SW480 (cell line): ENCODE measurements at places on chromosomes 2 and 18.

- DNase-seq, result no peak
These were observed 133.9 kb downstream of the ZNF532 start for GRCh38 chr18:58998401-58999203.

GRCh38 chr18:79321625-79322405 lies 73.9 kb upstream of the NFATC1 start:
- no peak for DNase-seq

DNA sequence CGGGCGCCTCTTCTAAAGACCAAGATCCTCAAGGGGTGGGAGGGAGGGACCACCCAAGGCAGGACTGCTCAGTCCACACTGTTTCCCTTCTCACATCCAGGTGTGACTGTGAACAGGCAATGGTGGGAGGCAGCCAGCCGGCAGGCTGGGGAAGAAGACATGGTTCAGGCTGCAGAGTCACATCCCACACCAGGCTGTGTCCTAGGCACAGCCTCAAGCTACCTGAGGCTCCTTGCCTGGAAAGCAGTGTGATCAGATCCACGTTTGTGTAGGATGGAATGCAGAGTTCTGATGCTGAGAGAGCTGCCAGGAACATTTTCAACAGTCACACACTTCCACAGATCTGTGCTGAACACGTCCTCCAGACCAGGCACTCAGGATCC lies 16.4 kb downstream of the SLC66A2 start:
- DNase-seq, result no peak

DNA sequence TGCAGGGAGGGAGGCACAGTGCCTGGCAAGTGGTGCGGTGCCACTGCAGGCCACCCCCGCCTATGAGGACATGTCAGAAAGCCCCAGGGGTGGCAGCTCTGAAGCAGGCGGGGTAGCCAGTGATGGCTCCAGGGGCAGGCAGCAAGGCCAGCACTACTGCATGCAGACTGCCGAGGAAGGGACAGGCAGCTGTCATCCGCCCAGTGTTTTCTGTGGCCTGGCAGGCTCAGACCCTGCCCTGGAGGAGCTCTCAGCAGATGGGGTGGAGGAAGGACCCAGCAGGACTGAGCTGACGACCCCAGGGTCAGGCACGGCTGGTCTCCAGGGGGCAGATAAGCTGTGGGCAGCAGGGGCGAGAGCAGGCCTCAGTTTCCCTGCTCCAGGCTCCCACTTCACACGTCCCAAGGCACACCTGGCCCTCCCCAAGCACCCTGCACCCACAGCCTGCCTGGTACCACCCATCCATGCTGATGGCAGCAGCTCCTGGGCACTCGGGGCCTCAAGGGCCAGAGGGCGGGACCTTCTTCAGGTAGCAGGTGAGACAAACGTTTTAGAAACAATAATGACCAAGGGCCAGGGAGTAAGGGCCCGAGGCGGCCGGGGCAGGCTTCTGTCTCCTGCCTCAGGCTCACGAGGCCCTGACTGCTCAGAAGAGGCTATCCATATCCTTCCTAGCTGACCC lies 48.5 kb downstream of the HS6ST1 start:
- DNase-seq, result no peak

DNA sequence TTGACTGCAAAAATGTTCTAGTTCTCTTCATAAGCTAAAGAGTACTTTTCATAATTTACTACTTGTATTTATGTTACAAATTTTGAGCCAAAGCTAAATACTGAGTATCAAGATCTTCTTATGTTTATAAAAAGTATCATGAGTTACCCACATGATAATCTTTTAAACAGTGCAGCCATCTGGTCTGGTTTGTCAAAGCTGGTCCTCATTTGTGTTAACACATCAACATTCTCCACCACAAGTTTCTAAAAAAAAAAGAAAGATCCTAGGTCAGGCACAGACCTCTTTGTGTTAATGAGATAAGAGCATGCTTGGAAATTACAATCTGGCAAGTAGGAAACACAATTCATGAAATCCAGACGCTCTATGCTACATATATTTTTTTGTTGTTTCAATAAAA lies 75.5 kb upstream of the FRZB start:
- DNase-seq, result no peak

GRCh38 chr2:136130511-136130910 lies 12.6 kb upstream of the CXCR4 start:
- DNase-seq, result no peak

DNA sequence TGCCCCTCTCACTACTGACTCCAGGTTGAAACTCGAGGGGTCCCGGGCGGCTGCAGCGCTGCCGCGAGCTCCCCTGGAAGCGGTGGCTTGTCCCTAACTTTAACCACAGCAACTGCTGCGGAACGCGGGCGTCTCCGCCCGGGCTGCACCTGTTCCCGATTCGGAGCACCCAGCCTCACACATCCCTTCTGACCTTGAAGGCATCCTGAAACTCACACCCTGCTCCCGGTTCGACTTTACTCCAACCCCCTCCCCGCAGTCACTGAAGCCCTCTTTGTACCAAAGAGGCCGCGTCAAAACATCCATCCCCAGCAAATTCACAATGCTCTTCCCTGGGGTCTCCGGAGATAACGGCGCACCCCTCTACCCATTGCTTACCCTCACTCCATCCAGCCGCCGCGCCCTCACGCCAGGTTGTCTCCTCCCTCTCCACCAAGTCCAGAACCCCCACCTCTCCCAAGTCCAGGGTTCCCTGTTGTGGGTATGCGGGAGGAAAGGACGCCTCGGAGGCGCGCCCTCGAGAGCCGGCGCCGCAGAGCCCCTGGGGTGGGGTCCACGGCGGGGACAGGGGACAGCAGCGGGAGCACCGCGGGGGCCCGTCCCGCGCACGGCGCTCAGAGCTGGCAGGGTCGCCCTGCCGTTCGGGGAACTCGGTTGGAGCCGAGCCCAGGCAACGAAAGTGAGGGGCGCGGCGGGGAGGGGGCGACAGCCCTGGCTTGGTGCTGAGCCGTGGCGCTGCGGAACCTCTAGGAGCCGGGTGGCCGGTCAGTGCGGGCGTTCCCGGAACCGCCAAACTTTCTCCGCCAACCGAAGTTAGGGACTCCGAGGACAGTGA lies 934 bp downstream of the MYO5B start:
- peak; percentile 4 for DNase-seq

DNA sequence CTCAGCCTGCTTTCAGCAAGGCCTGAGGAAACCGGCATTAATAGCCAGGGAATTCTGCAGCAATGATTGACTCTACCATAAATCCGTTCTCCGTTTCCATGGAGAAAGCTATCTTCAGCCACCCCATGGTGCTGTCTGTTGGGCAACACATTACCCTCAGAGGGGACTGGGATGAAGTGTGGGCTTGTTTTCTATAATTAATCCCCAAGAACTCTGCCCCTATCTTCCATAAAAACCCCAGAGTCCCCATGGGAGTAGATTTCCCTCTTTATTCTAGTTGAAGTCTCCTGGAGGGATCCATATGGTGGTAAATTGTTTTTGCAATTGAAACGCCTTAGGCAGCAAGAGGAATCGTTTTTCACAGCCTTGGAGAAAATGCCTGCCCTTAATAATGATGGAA lies 9.2 kb downstream of the G6PC2 start:
- no peak for DNase-seq

DNA sequence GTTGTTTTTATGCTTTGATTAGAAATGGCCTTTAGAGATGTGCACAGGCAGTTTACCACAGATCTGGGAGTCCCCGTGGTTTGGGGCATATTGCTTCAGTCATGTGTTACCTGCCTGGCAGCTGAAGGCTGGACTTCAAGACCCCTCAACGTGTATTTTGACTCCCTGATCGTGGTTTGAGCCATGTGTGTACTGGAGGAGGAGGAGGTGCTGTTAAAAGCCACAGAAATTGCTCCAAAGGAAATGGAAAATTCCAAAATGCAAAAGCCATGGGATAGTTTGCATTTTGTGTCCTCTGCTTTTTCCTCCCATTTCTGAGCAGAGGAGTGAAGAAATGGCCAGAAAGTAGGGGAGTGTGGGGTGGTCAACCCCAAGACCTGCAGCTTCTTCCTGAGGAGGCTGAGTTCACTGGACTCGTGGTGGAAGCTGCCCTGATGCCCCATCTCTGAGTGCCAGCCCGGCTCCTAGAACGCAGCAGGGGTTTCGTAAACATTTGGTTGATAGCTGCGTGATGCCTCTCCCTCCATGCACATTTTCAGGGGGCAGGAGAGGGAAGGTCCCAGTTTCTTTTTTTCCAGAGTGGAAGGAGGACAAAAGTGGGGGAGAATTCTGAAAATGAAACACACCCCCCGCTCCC lies 45.7 kb downstream of the ITGB1BP1 start:
- DNase-seq, result no peak

DNA sequence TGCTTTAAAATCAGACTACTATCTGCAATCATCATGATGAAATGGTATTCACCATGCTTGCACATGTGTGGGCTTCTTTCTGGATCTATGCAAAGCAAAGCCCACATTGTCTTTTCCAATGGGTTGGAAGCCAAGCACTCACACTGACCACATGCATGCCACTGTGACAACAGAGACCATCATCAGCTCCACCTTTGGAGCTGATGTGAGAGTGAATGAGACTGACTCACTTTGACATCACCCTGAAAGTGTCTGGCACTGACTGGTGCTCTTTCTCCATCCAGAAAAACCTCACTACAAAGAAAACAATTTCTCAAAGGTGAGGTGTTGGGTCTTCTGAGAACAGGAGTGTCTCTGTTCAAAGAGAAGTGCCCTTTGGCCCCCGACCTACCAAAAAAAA lies 4.7 kb downstream of the MYO5B start:
- DNase-seq, result peak; percentile 4

DNA sequence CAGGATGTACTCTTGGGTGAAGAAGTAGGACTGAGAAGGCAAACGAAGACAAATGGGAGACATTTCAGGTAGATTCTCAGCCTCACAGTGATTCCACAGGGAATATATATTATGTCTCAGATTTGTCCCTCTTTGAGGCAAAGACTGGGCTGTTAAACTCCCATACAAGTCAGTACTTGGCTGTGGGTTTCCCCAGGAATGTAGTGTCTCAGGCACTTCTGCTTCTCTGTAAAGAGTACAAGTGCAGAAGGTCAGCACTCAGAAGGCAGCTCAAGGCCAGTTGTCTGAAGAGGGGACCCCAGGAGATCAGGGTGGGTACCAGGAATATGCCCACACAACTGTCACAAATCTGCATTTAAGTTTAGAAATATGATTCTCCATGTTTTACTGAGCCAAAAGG lies 39.9 kb upstream of the COBLL1 start:
- DNase-seq, result no peak

- peak; percentile 74 for DNase-seq
These were observed 284.7 kb downstream of the LRRTM1 start for GRCh38 chr2:80019571-80020460.

DNA sequence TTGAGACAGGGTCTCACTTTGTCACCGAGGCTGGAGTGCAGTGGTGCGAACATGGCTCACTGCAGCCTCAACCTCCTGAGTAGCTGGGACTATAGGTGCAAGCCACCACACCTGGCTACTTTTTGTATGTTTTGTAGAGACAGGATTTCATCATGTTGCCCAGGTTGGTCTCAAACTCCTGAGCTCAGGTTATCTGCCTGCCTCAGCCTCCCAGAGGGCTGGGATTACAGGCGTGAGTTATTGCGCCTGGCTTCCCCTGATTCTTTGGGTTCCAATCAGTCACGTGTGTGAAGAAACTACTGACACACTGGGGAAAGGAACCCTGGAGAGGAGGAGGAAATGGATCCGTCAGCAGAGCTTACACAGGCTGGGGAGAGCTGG lies 22.3 kb upstream of the RAB10 start:
- DNase-seq, result no peak

GRCh38 chr2:179265082-179265510 lies 464 bp upstream of the SESTD1 start:
- no peak for DNase-seq

- DNase-seq, result no peak
These were observed 37.6 kb downstream of the NXPH2 start for GRCh38 chr2:138742441-138743057.

DNA sequence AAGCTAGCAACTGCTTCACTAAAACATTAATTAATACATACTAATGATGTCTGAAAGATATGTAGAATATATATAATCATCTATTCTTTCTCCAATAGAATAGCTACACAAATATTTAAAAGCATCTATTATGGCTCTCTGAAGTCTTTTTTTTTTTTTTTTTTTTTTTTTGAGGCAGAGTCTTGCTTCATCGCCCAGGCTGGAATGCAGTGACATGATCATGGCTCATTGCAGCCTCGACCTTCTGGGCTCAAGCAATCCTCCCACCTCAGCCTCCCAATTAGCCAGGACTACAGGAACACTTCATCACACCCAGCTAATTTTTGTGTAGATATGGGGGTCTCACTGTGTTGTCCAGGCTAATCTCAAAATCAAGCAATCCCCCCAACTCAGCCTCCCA lies 120.4 kb upstream of the KYNU start:
- no peak for DNase-seq

DNA sequence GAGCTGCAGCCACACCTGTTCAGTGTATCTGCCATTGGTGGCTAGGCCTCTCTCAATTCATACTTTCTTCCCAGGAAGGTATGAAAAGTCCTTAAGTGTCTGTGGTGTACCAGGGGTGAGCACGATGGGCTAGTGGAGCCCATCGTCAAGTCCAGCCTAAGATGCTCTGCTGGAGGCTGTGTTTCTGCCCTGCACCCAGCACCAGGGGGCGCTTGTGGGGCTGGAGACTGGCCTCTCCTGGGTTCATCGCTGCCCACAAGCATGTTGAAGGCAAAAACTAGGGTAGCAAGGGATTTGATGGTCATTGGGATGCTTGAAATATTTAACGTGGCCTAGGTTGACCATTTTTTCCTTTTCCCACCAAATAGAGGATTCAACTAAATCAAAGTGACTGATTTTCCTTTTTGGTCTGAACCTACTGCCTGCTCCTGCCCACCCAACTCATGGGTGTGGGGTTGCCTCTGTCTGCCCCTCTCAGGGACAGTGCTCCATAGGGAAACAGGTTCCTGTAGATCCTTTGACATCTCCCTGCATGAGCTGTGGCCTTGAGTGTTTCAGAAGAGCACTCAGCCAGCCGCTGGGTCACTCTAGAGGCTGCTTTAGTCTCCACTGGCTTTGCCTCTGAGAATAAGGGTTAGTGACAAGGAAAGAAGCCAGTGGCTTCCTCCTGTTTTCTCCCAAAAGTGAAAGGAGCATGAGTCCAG lies 59.0 kb downstream of the TPGS2 start:
- no peak for DNase-seq

DNA sequence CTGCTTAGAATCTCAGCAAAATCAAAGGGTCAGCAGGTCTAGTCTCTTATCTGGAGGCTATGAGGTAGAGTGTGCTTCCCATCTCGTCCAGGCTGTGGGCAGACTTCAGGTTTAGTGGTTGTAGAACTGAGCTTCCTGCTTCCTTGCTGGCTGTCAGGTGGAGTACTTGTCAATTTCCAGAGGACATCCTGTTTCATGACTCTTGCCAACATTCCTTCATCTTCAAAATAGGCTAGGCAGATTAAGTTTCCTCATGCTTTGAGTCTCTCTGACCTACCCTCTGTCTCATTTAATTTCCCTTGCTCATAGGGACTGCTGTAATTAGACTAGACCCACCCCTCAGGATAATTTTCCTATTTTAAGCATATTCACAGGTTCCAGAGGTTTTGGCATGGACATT lies 562.6 kb downstream of the SPAG16 start:
- DNase-seq, result no peak

- DNase-seq, result no peak
These were observed 8.0 kb downstream of the ZNF516 start for GRCh38 chr18:76487070-76487469.

GRCh38 chr2:217271813-217272212 lies 411.9 kb upstream of the TNP1 start:
- no peak for DNase-seq
